RPMI7951 (cell line): ENCODE measurements at places on chromosomes 3 and 15. TPM values are rescaled to one million over a fixed set of nuclear protein-coding genes. Genes with fewer than 3 reads are reported as not detected.
A peak's percentile ranks its signal among the peaks of the same experiment; 100 is the strongest.

SCN5A gene
- under 0.01 and 0.59 TPM in 2 replicates for total RNA-seq

GOLGA6L10 gene
- total RNA-seq = 0.10 and 0.24 TPM in 2 replicates

OSBPL10 gene
- total RNA-seq = 4.7 and 6.9 TPM in 2 replicates

GRCh38 chr3:106097817-106098435, 229.1 kb upstream of the CBLB start:
- no peak for DNase-seq

GRCh38 chr15:99568625-99569352, 3.0 kb downstream of the MEF2A start:
- DNase-seq = no peak

DNA sequence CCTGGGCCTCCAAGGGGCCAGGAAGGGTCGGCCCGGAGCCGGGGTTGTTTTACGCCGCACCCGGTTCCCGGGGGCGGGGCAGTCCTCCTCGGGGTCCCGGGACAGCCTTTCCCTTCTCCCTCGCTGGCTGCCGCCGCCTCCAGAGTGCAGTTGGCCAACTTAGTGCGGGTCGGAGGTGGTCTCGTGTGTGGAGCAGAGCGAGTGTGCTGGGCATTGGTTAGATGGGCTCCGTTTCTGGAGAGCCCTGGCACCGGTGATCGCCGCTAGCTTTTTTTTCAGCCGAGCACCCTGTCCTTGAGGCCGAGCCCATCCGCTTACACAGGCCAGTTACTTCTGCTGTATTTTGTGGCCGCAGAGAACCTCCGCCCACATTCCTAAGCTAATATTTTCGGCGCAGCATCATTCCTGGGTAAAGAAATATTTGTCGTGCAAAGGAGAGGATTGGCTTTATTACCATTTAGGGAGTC, 585 bp downstream of the KIF23 start:
- peak; percentile 93 for DNase-seq

ALDH1L1 gene
- not detected in 2 replicates for total RNA-seq

DNA sequence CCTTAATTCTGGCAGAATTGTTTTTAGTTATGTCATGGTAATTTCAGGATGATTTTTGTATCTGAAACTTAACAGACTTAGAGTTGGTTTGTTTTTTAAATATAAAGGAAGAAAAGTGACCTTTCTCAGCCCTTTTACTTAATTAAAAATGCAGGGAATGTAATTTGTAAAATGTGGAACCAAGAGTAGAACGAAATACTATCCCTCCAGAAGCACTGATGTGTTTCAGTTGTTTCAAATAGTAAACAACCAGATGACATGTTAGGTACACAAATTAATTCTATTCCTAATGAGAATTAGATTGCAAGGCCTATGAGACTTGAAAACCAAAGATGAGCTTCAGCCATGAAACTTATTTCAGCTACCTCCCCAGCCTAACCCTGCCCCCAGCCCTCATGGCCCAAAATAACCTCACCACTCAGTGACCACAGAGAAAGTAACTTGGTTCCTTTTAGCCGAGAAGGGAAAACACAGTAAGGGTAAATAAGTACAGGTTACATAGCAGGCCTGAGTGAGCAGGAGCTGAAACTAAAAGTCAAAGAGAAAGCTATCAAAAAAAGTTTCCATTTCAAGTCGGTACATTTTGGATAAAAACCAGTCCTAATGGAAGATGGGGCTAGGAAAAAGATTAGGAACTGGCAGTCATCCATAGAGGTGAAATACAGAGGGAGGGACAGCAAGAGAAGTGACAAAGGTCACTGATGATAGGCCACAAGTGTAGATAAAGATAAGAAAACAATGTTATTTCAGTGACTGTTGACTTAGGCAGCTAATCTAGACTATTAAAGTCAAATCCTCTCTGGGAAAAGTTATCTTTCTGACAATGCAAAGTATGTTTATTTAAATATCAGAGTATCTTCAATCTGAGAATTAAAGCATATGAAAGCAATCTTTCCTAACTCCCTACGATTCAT, 23.2 kb downstream of the SENP8 start:
- DNase-seq = no peak
